Trophoblast cell (in vitro differentiated cells and primary cell): ENCODE measurements at places on chromosomes 3 and 15.

- no peak for DNase-seq
Observed at GRCh38 chr3:126378341-126378751, 16.4 kb upstream of the CFAP100 start.

- peak; percentile 43 for DNase-seq
Observed at GRCh38 chr3:99878005-99878404, 60.3 kb downstream of the CMSS1 start.

- DNase-seq = no peak
Observed at GRCh38 chr3:13148561-13149329, 75.5 kb upstream of the IQSEC1 start.

DNA sequence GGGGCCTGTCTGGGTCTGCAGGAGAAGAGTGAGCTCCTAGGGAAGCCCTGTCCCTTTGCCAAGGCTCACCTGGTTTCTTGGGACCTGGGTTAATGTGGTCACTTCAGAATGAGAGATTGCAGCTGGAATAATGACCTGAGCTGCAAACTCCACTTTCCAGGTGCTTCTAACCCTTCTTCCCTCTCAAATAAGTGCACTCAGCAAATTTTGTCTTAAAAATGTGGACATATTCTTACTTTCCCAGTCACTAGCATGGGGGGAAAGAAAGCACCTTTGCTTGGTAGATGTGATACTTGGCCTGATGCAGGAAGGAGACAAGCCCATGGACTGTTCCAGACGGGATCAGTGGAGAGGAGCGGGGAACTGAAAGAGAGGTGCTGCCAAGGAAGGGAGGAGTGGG is 38.9 kb upstream of the CDCP1 start:
- no peak for DNase-seq

GRCh38 chr15:31360843-31361763 is 34.5 kb downstream of the KLF13 start:
- no peak for DNase-seq

DNA sequence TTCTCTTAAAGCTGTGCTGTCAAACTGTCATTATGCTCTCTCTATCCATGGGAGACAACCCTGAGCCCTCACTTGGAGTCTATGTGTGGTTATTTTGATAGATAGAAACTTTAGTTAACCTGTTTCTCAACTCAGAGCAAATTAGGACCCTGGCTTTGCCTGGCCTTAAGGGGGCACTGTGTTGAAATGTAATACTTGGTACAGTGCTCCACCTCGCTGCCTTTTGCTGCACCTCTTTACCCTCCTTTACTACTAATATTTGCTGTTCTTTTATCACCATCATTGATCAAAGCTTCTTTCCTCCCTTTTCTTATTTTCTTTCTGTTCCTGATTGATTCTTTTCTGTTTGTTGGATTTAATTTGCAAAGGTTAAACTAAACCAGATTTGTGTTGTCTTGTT is 34.3 kb downstream of the STT3B start:
- DNase-seq = no peak

DNA sequence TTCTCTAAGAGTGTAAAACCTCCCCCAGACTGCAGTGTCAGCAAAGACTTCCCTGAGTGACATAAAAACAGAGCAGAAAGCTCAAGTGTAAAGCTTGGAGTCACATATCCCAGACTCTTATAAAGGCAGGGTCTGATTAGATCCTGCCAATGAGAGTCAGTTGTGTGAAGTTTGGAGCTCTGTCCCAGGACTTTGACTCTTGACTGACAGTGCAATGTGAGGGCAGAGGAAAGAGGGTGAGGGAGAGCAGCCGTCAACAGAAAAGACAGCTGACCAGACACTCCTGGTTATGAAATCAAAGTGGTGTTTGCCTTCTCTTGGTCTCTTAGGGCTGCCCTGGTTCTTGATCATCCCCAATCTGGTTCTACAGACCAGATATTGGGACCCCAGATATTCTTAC is 393.2 kb downstream of the ERC2 start:
- DNase-seq = no peak

DNA sequence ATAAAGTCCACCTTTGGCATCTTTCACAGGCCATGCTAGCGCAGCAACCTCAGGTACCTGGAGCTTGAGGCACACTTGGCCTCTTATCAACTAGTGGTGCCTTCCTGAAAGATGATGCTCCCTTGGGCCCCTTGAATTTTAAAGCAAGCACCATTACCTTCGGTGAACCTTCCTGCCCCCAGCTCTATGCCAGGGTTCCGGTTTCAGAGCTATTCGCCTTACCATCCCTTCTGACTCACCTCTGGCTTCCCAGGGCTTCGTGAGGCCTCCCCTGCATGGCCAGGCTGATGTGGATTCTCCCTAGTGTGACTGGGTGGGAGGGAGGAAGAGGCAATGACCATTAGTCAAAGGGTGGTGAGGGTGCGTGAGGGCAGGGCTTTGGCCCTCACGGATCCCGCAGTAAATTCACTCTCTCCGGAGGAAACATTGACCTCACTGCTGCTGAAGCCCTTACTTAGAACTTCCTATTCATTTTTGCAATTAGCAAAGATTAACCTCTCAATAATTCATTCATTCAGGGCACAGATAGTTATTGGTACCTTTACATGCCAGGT is 16.3 kb downstream of the BHLHE40 start:
- peak; percentile 41 for DNase-seq

DNA sequence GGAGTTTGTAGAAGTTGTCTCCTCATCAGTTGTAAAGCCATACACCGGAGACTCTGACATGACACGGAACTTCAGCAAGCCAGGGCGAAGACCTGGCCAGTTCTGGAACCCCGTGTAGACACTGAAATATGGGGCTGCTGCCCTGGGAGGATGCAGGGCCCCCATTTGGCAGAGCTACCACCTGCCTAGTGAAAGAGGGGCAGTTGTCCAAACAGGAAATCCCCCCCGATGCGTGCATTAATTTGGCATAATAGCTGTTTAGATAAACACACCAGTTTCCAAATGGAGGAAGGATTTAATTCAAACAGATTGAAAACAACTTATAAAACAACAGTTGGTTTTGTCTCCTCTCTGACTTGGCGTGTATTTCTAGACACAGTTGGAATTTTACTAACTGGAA is 357.2 kb downstream of the GABRG3 start:
- DNase-seq = no peak

DNA sequence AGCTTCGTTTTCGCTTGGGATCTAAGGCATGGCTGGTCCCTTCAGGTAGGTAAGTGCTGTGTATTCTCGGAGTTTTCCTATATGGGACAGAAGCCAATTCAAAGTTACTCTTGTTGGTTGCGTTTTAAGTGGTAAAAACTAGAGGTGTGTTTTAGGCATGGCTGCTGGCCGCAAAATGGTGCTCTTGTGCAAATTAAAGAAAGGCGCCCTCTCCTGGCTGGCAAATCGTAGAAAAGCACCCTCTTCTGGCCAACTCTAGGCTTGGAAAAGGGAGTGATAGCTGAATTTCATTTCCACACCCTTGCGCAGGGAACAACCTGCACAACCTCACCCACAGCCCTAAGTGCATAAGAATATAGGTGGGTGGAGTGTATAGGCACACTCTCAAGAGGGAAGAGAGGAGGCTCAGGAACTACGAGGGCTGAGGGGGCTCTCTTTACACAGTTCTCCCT is 23.5 kb downstream of the DRD3 start:
- peak; percentile 17 for DNase-seq

GRCh38 chr3:153785901-153786300 is 335.3 kb upstream of the ARHGEF26 start:
- no peak for DNase-seq

DNA sequence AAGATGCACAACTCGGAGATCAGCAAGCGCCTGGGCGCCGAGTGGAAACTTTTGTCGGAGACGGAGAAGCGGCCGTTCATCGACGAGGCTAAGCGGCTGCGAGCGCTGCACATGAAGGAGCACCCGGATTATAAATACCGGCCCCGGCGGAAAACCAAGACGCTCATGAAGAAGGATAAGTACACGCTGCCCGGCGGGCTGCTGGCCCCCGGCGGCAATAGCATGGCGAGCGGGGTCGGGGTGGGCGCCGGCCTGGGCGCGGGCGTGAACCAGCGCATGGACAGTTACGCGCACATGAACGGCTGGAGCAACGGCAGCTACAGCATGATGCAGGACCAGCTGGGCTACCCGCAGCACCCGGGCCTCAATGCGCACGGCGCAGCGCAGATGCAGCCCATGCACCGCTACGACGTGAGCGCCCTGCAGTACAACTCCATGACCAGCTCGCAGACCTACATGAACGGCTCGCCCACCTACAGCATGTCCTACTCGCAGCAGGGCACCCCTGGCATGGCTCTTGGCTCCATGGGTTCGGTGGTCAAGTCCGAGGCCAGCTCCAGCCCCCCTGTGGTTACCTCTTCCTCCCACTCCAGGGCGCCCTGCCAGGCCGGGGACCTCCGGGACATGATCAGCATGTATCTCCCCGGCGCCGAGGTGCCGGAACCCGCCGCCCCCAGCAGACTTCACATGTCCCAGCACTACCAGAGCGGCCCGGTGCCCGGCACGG is 991 bp downstream of the SOX2 start:
- peak; percentile 62 for DNase-seq

DNA sequence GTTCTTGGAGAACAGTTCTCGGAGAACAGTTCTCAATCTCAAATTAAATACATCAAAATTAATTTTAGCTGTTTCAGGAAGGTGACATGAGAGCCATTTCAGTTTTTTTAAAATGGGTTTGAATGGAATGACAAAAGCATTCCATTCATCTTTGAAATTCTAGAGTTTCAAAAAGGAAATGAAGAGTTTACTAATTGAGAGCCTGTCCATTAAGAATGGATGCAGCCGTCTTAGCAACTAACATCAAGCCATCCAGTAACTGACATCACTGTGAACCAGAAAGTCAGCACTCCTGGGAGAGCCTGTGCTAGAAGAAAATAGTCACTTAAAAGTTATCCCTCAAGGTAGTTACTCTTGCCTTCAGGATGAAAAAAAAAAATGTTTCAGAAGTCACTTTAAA is 47.0 kb upstream of the FSTL1 start:
- DNase-seq = no peak

DNA sequence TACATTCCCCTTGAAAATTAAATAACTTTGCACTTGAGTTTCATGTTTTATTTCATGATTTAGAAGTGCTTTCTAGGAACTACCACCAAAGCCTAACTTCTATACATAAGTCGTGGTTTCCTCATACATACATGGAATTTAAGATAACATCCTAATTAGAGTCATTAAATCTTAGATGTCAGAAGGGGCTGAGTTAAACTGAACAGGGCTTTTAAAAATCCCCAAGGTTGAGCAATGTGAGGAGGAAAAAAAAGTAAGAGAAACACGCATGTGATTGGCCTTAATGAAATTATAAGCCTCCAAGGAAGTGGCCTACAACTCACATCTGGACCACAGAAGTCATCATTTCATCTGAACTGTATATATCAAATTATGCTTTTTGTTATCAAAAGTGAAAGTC is 303.1 kb upstream of the SEMA6D start:
- DNase-seq = no peak

GRCh38 chr15:43249699-43250203 is 17.0 kb downstream of the TGM5 start:
- DNase-seq = peak; percentile 18

GRCh38 chr15:39399600-39399999 is 181.3 kb upstream of the THBS1 start:
- DNase-seq = no peak

- peak; percentile 29 for DNase-seq
Observed at GRCh38 chr3:44939581-44940036, 36.4 kb downstream of the ZDHHC3 start.

DNA sequence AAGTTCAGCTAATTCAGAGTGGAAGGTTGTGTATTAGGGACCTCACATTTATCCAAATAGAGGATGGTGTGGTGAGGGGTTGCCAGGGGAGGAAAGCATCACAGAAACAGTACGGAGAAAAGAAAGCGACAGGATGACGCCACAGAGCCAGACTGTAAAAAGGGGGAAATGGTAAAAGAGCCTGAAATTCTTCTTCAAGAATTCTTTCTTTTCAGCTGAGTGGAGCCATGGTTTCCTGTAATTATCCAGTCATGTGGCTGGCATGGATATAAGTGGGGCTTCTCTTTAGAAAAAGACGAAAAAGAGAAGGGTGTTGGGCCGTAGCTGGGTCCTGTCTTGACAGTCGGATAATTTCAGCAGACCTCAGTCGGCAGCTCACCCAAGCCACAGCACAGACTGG is 24.5 kb upstream of the PSMD6 start:
- no peak for DNase-seq

DNA sequence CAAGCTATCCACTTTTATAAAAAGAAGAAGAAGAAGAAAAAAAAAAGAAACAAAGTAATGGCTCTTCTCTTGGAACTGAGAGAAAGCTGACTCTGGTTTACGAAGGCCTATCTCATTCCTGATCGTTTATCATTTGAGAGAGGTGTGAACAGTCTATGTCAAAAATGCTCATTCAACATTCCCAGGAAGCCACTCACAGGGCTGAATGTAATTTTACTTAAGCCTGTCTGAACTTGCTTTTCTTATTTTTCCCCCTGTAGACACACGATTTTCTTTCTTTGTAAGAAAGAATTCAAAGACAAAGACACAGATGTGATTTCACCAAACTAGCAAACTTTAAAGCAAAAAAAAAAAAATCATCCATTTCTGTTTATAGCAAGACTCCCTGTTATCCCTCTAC is 805.8 kb downstream of the FHIT start:
- peak; percentile 79 for DNase-seq

- DNase-seq = no peak
Observed at GRCh38 chr3:101963902-101964362, 114.6 kb downstream of the NFKBIZ start.

- DNase-seq = no peak
Observed at GRCh38 chr15:94199725-94200124, 31.6 kb upstream of the MCTP2 start.

GRCh38 chr3:183285828-183286457 is 32.9 kb downstream of the B3GNT5 start:
- DNase-seq = peak; percentile 93

- DNase-seq = peak; percentile 41
Observed at GRCh38 chr3:95399585-95399984, 1336.7 kb downstream of the NSUN3 start.

DNA sequence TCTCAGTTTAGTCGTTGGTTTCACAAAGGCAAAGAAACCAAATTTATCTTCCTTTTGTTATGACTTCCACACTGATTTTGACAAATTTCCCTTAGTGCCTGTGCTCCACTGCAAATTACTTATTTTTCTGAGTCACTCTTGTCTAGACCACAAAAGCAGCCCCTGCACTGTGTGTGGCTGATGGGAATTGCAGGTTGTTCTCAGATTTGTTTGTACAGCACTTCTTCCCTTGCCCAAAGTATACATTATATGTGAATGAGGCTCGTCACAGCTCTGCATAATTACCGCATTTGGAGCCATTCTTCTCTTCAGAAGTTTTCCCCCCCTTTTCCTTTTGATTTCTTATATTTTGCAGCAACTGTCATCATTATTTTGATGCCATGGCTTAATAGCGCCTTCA is 354.2 kb upstream of the IL12A start:
- no peak for DNase-seq

GRCh38 chr15:31086344-31086743 is 15.2 kb downstream of the TRPM1 start:
- no peak for DNase-seq

GRCh38 chr3:177824190-177824786 is 627.0 kb upstream of the TBL1XR1 start:
- peak; percentile 87 for DNase-seq
